Keratinocyte (primary cell): ENCODE measurements at places on chromosomes 1 and 21. TPM values are rescaled to one million over a fixed set of nuclear protein-coding genes. Genes with fewer than 3 reads are reported as not detected.

DNA sequence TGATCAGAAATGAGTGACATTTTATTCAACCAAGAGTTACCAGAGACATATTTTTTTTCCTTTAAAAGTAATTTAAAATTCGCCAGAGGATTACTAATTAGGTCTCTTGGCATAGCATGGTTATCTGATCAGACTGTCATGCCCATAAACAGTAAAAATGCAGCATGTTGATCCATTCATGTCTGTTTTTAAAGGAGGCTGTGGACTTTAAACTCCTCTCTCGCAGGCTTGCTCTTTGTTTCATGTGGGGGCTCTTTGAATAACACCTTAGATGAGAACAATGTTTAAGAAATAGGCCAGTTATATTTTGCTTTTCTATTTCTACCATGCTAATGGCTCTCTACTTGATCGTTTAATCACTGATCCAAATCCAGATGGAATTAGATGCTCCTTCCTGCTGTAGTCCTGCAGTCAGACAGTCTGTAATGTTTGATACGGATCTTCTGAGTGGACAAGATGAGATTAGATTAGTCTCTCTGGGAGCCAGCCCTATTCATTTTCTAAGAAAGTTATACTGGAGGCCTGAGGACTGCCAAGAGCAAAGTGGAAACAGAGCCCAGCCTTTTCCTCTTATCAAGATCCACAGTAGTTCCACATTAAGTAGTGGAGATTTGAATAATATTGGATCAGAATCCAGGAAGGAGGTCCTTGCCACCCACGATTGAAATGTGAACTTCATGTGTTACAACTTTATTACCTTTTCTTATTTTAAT, 197.4 kb downstream of the HS2ST1 start:
- no peak for DNase-seq

GRCh38 chr1:114756009-114756892, 1.5 kb downstream of the CSDE1 start:
- DNase-seq = no peak

DNA sequence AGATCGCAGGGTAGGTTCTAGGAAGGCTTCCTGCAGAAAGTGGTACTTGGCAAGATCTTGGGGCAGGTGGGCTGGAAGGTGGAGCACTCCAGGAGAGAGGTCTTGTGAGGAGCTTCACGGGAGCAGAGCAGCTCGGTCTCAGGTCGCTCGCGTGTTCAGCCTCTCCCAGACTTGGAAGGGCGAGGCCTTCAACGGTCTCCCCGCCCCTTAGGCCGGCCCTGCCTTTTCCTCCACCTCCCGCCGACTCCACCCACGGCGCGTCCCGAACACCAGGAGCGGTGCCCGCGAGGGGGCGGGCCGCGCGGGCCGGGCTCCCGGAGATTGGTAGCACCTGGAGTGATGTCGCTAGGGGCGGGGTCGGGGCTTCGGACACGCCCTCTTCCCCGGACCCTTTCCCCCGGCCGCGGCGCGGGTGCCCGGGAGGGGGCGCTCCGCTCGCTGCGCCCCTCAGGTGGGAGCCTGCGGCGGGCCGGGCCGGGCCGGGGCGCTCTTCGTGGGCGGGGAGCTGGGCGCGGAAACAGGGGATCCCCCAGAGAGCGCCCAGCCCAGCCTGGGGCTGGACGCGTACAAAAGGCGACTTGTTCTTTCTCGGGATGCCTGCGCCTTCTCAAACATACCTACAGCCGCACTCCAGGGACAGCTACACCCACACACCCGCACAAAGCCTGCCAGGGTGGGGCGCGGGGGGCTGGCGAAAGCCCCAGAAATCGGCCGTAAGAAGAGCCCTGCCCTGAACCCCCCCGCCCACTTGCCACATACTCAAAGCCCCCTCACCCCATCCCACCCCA, 35.5 kb downstream of the AHDC1 start:
- peak; percentile 78 for DNase-seq

GRCh38 chr1:151282883-151283725, 1.0 kb downstream of the ZNF687 start:
- no peak for DNase-seq

Gene MAB21L3
- 0.20 to 0.57 TPM (median 0.29 TPM) in 3 replicates for polyA plus RNA-seq

DNA sequence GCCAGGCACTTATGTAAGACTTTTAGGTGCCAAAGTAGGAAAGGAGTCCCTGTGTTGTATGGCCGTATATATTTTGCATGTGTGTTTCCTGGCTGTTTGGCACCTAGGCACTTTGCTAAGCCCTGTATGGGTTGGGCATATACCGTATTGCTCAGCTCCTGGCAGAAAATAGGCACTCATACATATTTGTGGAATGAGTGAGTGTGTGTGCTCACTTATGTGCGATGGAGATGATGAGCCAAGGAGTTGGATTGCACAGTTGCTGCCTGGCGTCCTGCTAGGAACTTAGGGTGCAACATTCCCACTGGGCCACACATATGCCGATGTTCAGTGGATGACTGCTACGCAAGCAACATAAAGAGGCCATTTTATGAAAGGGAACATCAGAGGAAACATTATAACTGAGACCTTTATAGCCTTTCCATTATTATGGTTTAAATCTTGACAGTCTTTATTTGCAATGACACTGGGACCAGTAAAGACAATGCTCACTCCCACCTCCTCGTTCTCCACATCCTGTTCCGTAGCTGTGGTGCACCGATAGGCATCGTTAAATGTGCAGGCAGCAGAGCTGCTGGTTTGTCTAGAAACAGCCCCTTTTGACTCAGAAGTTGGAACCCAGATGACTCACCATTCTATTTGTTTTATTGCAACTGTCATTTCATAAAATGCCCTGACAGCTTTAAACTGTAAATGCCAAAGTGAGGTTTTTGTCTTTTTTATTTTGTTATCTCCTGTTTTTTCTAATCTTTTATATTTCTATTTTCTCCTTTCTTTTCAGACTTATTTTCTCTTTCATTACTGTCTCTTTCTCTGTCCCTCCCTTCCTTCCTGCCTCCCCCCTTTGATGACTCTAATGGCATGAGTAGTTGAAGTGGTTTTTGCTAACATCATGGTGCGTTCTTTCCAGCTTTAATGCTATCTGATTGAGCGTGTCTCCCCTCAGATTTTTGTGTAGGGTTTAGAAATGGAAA, 36.1 kb downstream of the PEX14 start:
- DNase-seq = peak; percentile 72

Gene HUNK
- 0.01 to 0.03 TPM in 2 of 3 replicates, not detected in the other for polyA plus RNA-seq

Gene PTPN14
- polyA plus RNA-seq = 28.0 to 59.9 TPM (median 29.9 TPM) in 3 replicates

GRCh38 chr1:107228704-107229371, 88.0 kb downstream of the NTNG1 start:
- DNase-seq = peak; percentile 21

Gene TRAF5
- 1.6 to 2.1 TPM (median 1.8 TPM) in 3 replicates for polyA plus RNA-seq

- DNase-seq = no peak
These were observed 17.6 kb downstream of the GPR137B start for GRCh38 chr1:236159704-236160539.
